CD4-positive, alpha-beta memory T cell (primary cell): ENCODE measurements at places on chromosomes 3 and 15.

DNA sequence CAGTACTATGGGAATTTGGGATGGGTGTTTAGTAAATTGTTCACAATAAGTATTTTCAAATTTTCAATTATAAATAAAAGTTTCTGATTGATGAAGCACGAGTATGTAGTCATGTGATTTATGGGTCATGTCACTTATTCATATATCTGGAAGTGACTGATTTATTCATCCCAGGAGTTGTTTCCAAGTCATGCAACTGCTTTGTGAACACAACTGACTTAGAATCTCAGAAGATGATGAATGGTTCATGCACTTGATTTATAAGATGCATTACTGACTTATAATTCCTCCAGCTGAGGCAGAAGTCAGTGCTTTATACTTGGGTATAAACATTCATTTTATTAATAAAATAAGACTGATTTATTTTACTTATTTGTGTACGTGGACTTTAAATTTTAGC is 137.8 kb upstream of the CBLB start:
- no peak overlapping the region for H3K27ac ChIP-seq
- no peaks in the 10 kb centered on the region for H3K27me3 ChIP-seq
- H3K36me3 ChIP-seq, result no peaks in the 10 kb centered on the region
- peaks cover 16% of the 10 kb centered on the region for H3K4me1 ChIP-seq

GRCh38 chr3:190996181-190996775 is 133.8 kb upstream of the GMNC start:
- no peak for DNase-seq
- no peaks in the 10 kb centered on the region for H3K27me3 ChIP-seq
- H3K4me1 ChIP-seq, result no peaks in the 10 kb centered on the region

DNA sequence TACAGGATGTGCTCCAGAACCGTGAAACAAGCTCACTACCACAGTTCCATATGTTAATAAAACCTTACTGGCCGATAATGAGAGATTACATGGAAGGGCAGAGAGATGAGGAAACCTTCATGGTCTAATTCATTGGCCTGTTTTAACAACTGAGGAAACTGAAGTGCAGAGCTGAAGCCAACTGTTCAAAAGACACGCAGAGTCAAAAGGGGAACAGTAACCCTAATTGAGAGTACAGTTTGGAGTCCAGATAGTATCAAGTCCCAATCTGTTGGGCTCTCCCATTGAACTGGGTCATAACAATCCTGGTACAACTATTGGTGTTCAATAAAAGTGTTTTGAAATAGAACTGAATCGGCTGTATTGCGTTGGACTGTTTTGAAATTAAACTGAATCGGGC is 69.6 kb downstream of the SLC12A8 start:
- H3K36me3 ChIP-seq, result no peaks in the 10 kb centered on the region
- no peak for DNase-seq
- H3K27ac ChIP-seq, result no peak overlapping the region
- peaks cover 21% of the 10 kb centered on the region for H3K4me1 ChIP-seq
- H3K27me3 ChIP-seq, result no peaks in the 10 kb centered on the region

DNA sequence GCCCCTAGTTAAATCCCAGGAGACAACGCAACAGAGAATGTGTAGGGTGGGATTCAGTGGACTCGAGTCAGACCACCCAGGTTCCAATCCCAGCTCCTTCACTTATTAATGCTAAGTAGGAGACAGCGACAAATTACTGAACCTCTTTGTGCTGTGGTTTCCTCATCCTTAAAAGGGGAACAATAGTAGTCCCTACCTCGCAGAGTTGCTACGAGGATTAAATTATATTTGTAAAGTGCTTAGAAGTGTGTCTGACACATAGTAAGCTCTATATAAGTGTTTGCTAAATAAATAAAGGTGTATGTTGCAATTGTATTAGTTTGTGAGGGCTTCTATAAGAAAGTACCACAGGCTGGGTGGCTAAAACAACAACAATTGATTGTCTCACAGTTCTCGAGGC is 58.0 kb upstream of the PPARG start:
- no peak overlapping the region for H3K27ac ChIP-seq
- H3K4me3 ChIP-seq, result no peak overlapping the region
- H3K27me3 ChIP-seq, result no peaks in the 10 kb centered on the region
- H3K36me3 ChIP-seq, result no peaks in the 10 kb centered on the region
- no peak for DNase-seq
- no peaks in the 10 kb centered on the region for H3K4me1 ChIP-seq

GRCh38 chr3:10781981-10782380 is 34.0 kb upstream of the SLC6A11 start:
- H3K36me3 ChIP-seq, result no peaks in the 10 kb centered on the region
- no peaks in the 10 kb centered on the region for H3K4me1 ChIP-seq
- no peaks in the 10 kb centered on the region for H3K27me3 ChIP-seq

DNA sequence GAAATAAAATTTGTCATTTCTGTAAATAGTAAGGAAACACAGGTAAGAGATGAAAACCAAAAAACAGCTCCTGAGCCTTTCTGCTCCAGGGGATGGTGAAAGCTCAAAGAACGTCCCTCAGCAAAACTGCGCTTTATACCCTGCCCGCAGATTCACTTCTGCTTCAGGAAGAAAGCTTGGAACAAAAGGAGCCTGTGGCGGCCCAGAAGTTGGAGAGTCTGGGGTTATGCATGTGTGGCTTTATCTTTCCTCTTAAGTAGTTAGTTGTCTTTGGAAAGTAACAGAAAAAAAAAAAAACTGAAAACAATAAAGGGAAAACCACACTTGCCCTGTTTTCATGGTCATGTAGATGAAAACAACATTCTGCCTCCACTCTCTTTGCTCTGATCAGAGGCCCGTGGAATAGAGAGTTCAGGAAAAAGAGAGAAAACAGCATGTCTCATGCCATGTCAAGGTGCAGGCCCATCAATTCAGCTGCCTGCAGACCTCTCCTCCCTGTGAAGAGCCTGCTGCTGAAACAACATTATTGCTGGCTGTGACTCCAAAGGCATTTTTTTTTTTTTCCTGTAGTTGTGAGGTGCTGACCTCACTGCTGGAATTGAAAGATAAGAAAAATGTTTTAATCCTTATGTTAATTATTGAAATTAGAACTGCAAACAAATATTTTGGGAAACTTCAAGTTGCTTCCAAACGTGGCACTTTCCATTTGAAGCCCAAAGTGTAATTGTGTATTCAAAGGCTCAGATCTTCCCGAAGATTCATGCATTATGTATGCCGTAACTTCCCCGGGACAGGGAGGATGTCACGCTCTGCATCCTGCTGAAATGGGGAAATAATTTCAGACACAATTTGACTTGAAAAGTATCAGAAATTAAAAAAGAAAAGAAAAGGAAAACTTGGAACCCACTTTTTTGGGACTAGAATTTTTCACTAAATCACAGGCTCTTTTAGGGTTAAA is 108.4 kb upstream of the ZNF385D start:
- no peaks in the 10 kb centered on the region for H3K36me3 ChIP-seq
- H3K27ac ChIP-seq, result no peak overlapping the region
- no peaks in the 10 kb centered on the region for H3K27me3 ChIP-seq
- H3K4me3 ChIP-seq, result no peak overlapping the region
- no peaks in the 10 kb centered on the region for H3K4me1 ChIP-seq

DNA sequence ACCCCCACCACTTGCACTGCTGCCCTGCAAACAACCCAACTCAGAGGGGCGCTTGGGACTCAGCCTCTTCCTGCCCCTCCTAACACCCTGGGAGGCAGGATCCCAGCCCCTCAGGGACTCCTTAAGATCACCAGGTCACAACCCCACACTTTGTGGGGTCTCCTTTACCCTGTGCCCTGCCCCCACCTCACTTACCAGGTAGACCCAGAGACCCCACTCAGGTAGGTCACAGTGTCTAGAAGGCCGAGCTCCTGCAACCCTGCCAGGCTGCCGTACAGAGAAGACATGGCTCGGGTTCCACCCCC is 9.1 kb downstream of the PLA2G4F start:
- no peaks in the 10 kb centered on the region for H3K27me3 ChIP-seq
- DNase-seq, result no peak
- H3K36me3 ChIP-seq, result no peaks in the 10 kb centered on the region
- H3K27ac ChIP-seq, result no peak overlapping the region

DNA sequence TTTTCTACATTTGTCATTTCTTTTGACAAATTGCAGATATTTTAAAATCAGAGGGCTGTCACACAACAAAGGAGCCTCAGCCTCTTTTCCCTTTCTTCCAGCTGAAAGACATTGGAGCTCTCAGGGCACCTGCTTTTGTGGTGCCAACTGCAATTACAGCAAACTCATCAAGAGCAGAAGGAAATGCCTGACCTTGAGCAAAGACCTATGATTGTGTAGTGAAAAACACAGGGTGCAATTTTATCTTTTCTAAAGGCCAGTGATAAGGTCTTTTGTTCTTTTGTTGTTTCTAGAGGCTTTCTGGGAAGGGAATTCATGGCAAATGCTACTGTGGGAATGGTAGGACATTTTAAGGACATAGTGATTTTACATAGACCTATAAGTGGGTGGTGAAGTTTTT is 214.3 kb downstream of the OXSM start:
- no peaks in the 10 kb centered on the region for H3K36me3 ChIP-seq
- H3K4me3 ChIP-seq, result no peak overlapping the region
- no peaks in the 10 kb centered on the region for H3K27me3 ChIP-seq
- H3K4me1 ChIP-seq, result no peaks in the 10 kb centered on the region
- no peak overlapping the region for H3K27ac ChIP-seq

DNA sequence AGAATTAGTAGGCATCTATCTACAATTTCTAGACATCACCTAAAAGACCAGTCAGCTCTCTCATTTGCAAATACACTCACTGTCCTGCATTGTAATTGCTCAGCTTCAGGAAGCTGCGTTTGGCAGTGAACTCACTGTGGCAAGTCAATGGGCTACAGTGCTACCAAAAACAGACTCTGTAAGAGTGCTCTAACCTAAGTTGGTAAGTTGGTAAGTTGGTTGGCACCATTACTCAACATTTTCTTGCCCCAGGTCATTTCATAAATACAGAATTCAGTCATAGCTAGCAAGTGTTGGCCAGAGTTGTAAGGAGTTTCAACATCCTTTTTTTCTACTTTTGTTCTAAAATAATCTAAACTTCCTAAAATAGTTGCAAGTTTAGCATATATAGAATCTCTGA is 466.3 kb downstream of the NAALADL2 start:
- no peak overlapping the region for H3K4me3 ChIP-seq
- no peaks in the 10 kb centered on the region for H3K4me1 ChIP-seq
- DNase-seq, result no peak
- no peaks in the 10 kb centered on the region for H3K36me3 ChIP-seq
- H3K27ac ChIP-seq, result no peak overlapping the region
- H3K27me3 ChIP-seq, result no peaks in the 10 kb centered on the region

DNA sequence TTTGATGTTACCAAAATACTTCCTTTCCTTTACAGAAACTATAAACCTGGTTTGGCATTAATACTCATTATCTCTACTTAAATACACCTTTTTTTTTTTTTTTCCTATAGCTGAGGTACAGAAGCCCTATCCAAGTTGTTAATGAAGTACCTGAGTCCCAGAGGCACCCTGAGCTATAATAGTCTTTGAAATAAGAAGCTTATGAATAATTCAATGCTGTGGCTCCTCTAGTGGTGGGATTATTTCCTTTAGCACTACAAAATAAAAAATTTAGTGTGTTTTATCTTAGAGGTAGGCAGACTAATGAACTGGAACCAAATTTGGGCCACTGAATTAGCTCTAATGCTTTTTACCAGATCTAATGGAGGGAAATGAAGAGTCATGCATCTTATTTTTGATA is 611.9 kb downstream of the EDEM1 start:
- no peak for DNase-seq
- no peaks in the 10 kb centered on the region for H3K4me1 ChIP-seq
- no peaks in the 10 kb centered on the region for H3K36me3 ChIP-seq

GRCh38 chr3:152175528-152175889 is 93.2 kb upstream of the MBNL1 start:
- H3K4me1 ChIP-seq, result peaks cover 15% of the 10 kb centered on the region
- H3K27me3 ChIP-seq, result no peaks in the 10 kb centered on the region
- H3K4me3 ChIP-seq, result no peak overlapping the region

DNA sequence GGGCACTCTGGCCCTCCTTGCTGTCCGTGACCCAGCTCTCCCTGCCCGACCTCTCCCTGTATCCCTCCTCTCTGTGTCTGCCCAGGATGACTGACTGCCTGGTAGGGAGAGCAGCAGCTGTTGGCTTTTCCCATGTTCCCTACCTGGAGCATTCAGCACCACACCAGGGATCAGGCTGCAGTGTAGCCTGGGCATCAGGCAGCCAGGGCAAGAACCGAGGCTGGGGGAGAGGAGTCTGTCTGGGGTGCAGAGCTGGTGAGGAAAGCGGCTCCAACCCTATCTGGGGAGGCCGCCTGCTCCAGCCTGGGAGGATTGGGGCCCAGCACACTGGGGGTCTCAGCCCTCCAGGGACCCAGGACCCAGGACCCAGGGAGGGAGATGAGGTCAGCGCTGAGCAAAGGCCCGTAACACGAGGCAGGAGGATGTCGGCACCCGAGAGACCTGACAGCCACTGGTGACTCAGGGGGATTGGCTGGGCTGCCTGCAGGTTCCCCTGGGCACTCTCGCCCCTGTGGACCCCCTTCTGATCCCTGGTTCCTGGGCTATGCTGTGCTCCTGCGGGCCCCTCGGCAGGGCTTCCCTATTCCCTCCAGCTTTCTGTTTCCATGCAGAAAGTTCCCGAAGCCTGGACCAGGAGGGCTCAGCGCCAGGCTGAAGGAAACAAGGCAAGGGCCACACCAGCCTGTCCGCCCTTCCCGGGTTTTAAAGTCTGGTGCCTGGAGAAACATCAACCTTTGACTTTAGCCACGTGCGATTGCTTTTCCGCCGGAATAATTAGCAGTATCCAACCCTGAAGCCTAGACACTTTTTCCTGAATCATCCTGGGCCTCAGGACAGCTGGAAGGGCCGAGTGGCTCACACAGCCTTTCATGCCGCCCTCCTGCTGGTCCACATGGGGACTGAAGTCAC is 128.2 kb upstream of the MEF2A start:
- no peak overlapping the region for H3K27ac ChIP-seq
- H3K27me3 ChIP-seq, result no peaks in the 10 kb centered on the region
- no peak for DNase-seq
- H3K4me3 ChIP-seq, result no peak overlapping the region
- H3K4me1 ChIP-seq, result peaks cover 27% of the 10 kb centered on the region

GRCh38 chr3:178676942-178677790 is 140.9 kb downstream of the KCNMB2 start:
- DNase-seq, result no peak
- H3K4me1 ChIP-seq, result no peaks in the 10 kb centered on the region
- H3K27ac ChIP-seq, result no peak overlapping the region
- H3K36me3 ChIP-seq, result no peaks in the 10 kb centered on the region
